Adrenal gland (tissue), 19 donors: ENCODE measurements at places on chromosomes 12 and 14. TPM values are rescaled to one million over a fixed set of nuclear protein-coding genes. Genes with fewer than 3 reads are reported as not detected.

The YLPM1 gene
- 51.1 TPM for polyA plus RNA-seq

The MYO1H gene
- polyA plus RNA-seq: not detected

The NKX2-1 gene
- polyA plus RNA-seq: not detected

The LBHD2 gene
- not detected for polyA plus RNA-seq

The SAMD15 gene
- 1.0 TPM for polyA plus RNA-seq

The PLD4 gene
- polyA plus RNA-seq: 0.64 TPM

The KLRK1 gene
- polyA plus RNA-seq: 2.4 TPM

The SPX gene
- polyA plus RNA-seq: 0.33 TPM

The ACSM4 gene
- polyA plus RNA-seq: not detected

The ITGB7 gene
- 3.5 TPM for polyA plus RNA-seq

The GLT8D2 gene
- polyA plus RNA-seq: 11.4 TPM

The METTL17 gene
- 202 TPM for polyA plus RNA-seq

The CCDC196 gene
- polyA plus RNA-seq: not detected

The CLEC2A gene
- polyA plus RNA-seq: not detected

The MYH6 gene
- 0.67 TPM for polyA plus RNA-seq

The RFX4 gene
- polyA plus RNA-seq: not detected

The KRT85 gene
- not detected for polyA plus RNA-seq

The KLRG1 gene
- polyA plus RNA-seq: 1.2 TPM

The IL22 gene
- polyA plus RNA-seq: not detected

The ARHGAP9 gene
- polyA plus RNA-seq: 19.4 TPM

The NR4A1 gene
- 499 TPM for polyA plus RNA-seq

The IAPP gene
- polyA plus RNA-seq: not detected

The CHPT1 gene
- polyA plus RNA-seq: 143 TPM

The CD4 gene
- 12.9 TPM for polyA plus RNA-seq

The NRIP2 gene
- polyA plus RNA-seq: 5.5 TPM

The SOAT2 gene
- polyA plus RNA-seq: not detected

The KCNJ8 gene
- 7.9 TPM for polyA plus RNA-seq

The ACTR10 gene
- 167 TPM for polyA plus RNA-seq

The NFE2 gene
- 0.13 TPM for polyA plus RNA-seq

The MMP14 gene
- 15.5 TPM for polyA plus RNA-seq

The TAS2R46 gene
- not detected for polyA plus RNA-seq

The KLRD1 gene
- polyA plus RNA-seq: 0.10 TPM

The EFS gene
- polyA plus RNA-seq: 49.4 TPM

The AICDA gene
- not detected for polyA plus RNA-seq

The GRIP1 gene
- polyA plus RNA-seq: 1.4 TPM

The CDKN3 gene
- 1.3 TPM for polyA plus RNA-seq

The C12orf56 gene
- polyA plus RNA-seq: not detected

The ABCC9 gene
- 3.2 TPM for polyA plus RNA-seq

The RD3L gene
- polyA plus RNA-seq: not detected

The MANSC1 gene
- polyA plus RNA-seq: 24.3 TPM
